ENCODE measurements at places on chromosomes 7 and 10.

DNA sequence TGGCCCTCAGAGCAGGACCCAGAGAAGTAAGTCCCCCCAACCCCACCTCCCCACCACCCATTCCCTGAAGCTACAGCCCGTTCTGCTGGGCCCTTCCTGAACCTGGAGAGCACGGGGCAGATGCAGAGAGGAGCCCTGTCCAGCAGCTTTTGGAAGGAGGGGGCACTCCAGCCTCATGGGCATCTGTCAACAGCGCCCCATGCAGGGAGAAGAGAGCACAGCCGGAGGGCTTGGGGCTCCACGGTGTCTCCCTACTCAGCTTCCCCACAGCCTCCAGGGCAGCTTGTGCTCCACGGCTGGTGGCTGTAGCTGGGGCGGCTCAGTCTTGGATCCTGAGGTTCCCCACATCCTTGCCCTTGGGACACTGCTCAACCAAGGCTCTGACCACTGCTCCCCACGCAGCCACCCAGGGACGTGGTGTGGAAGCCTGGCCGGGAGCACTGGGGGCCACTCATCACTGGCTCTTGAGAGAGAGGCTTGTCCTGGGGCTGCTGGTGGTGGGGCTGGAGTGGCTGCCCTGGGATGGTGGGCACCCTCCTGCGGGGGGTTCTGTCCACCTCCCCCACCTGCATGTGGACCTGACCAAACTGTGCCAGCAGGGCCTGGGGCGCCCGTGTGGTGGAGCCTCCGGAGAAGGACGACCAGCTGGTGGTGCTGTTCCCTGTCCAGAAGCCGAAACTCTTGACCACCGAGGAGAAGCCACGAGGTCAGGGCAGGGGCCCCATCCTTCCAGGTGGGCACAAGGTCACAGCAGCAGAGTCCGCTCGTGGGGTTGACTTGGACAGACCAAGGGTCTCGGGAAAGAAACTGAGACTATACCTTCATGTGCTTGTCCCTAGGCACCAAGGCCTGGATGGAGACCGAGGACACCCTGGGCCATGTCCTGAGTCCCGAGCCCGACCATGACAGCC is 4.5 kb downstream of the PRAP1 start:
- no peak for DNase-seq

- no peak for DNase-seq
Observed at GRCh38 chr7:152869041-152869676, 109.6 kb downstream of the ACTR3B start.

GRCh38 chr7:137091396-137091795 is 222.9 kb downstream of the CHRM2 start:
- no peak for DNase-seq

DNA sequence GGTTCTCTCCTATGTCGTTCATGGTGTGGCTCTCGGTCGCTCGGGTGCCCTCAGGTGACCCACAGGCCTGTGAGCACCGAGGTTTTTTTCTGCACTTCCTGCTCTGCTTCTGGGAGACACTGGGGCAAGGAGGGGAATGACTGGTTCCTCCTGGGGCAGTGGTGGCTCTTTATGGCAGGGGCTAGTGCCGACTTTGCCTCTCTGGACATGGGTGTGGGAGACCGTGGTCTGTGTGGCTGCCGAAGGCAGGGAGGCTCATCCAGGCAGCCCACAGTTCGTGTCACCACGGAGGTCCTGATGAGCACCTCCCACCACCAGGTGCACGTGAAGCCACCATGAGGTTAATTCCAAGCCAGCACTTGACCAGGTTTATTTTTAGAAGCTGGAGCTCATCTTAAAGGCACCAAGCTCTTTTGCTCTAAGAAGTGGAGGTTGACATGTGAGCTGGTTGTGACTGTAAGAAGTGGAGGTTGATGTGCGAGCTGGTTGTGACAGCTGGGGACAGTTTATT is 24.7 kb upstream of the DPYSL4 start:
- DNase-seq: no peak

GRCh38 chr10:132153616-132154217 is 33.0 kb upstream of the DPYSL4 start:
- DNase-seq: no peak

- no peak for DNase-seq
Observed at GRCh38 chr7:120981888-120982615, 6.5 kb upstream of the CPED1 start.

DNA sequence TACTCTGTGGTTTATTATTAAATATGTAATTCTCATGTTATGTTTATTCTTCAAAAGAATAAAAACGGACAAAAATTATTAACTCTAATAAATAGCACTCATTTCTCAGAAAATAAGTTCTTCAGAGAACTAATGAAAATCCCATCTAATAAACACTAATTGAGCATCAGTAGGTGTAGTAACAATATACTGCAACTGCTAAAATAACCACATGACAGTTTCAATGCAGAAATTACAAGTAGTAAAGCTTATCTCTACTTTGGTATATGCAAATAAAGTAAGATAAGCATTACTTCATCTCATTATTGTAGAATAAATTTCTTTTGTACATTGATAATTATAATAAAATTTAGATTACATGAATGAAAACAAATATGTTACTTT is 56.4 kb upstream of the DKK1 start:
- DNase-seq: no peak

GRCh38 chr7:30851651-30852307 is 59.9 kb upstream of the AQP1 start:
- no peak for DNase-seq

DNA sequence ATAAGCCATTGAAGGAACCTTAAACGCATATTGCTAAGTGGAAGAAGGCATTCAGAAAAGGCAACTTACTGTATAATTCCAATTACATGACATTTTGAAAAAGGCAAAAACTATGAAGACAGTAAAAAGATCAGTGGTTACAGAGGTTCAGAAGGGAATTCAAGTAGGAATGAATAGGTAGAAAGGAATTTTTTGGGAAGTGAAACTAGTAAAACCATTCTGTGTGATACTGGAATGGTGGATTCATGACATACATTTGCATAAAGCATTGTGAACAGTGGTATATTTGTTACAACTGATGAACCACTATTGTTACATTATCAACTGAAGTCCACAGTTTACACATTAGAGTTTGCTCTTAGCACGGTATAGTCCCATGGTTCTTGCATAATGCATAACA is 114.2 kb upstream of the GPR22 start:
- DNase-seq: no peak

- DNase-seq: no peak
Observed at GRCh38 chr10:57716884-57717283, 550.8 kb downstream of the IPMK start.

DNA sequence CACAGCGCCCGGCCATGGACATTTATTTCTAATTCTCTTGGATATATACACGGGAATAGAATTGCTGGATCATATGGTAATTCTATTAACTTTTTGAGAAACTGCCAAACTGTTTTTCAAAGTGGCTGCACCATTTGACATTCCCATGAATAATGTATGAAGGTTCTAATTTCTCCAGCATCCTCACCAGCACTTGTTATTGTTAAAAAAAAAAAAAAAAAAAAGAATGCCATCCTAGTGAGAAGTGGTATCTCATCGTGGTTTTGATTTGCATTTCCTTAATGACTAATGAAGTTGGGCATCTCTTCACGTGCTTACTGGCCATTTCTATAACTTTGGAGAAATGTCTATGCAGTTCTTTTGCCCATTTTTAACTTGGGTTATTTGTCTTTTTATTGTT is 13.5 kb downstream of the CNNM2 start:
- no peak for DNase-seq

DNA sequence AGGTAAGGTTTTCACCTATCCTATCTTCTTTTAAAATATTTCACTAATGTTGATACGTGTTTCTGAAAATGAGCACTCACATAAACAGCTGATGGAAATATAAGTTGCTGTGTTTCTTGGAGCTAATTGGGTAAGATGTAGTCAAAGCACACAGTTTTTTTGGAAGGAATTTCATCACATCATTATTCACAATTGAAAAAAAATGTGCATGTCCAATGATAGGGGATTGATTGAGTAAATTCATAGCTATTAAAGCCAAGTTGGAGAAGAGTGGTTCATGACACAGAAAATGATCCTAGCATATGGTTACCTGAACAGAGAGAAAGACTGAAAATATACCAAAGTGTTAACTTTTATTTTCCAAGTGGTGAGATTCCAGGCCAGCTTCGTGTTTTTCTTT is 29.6 kb downstream of the GLI3 start:
- DNase-seq: no peak

- DNase-seq: no peak
Observed at GRCh38 chr10:54614072-54614471, 187.0 kb downstream of the PCDH15 start.

- DNase-seq: no peak
Observed at GRCh38 chr7:96127746-96128145, 194.2 kb downstream of the SLC25A13 start.

- no peak for DNase-seq
Observed at GRCh38 chr7:35366167-35367155, 112.6 kb upstream of the TBX20 start.
